HFFc6 (cell line): ENCODE measurements at places on chromosomes 7 and 10. TPM values are rescaled to one million over a fixed set of nuclear protein-coding genes. Genes with fewer than 3 reads are reported as not detected.

The CYP2C18 gene
- not detected in 3 replicates for total RNA-seq

The GBX1 gene
- total RNA-seq = not detected in 2 replicates

GRCh38 chr7:147570390-147570789 is 1020.2 kb upstream of the C7orf33 start:
- no peaks in the 10 kb centered on the region for H3K36me3 ChIP-seq
- no peak for DNase-seq
- H3K27me3 ChIP-seq = no peaks in the 10 kb centered on the region
- peaks cover 19% of the 10 kb centered on the region; the same call in 1 of the 2 replicates for H3K4me1 ChIP-seq
- no peak overlapping the region for H3K4me3 ChIP-seq

The LMOD2 gene
- total RNA-seq = not detected in 3 replicates

- H3K27ac ChIP-seq = no peak overlapping the region
- H3K4me3 ChIP-seq = no peak overlapping the region
- DNase-seq = no peak
- peaks cover 44% of the 10 kb centered on the region for H3K4me1 ChIP-seq
Observed at GRCh38 chr10:78934994-78935602, 133.7 kb upstream of the ZMIZ1 start.
